ENCODE measurements at places on chromosomes 13 and 19. TPM values are rescaled to one million over a fixed set of nuclear protein-coding genes. Genes with fewer than 3 reads are reported as not detected.

Gene GNG8
- not detected for total RNA-seq

GRCh38 chr13:63614874-63615612, 2199.4 kb upstream of the PCDH20 start:
- H3K27ac ChIP-seq: no peak overlapping the region
- no peak for DNase-seq
- no peaks in the 10 kb centered on the region for H3K27me3 ChIP-seq
- H3K4me3 ChIP-seq: no peak overlapping the region
- no peaks in the 10 kb centered on the region for H3K4me1 ChIP-seq

GRCh38 chr19:7795555-7796161, 32.6 kb downstream of the CLEC4M start:
- H3K27ac ChIP-seq: no peak overlapping the region
- H3K4me3 ChIP-seq: no peak overlapping the region
- H3K36me3 ChIP-seq: no peaks in the 10 kb centered on the region
- no peak for DNase-seq
- peaks cover 5% of the 10 kb centered on the region for H3K4me1 ChIP-seq

DNA sequence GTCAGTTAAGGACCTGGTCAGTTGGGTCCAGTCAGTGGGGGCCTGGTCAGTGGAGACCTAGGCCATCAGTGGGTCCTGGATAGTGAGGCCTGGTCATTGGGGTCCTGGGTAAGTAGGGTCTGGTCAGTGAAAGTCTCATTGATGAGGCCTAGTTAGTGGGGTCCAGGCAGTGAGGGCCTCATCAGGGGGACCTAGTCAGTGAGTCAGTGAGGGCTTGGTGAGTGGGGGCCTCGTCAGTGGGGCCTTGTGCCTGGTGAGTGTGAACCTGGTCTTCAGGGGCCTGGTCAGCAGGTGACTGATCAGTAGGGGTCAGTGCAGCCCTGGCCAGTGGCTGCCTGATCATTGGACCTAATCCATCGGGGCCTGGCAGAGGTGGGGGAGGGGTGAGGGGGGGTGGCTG, 42.6 kb upstream of the TPM4 start:
- no peak overlapping the region for H3K27ac ChIP-seq
- DNase-seq: no peak
- no peaks in the 10 kb centered on the region for H3K4me1 ChIP-seq
- no peak overlapping the region for H3K4me3 ChIP-seq
- peaks cover 19% of the 10 kb centered on the region for H3K27me3 ChIP-seq

- H3K27ac ChIP-seq: peak overlapping the region; percentile 78
- H3K36me3 ChIP-seq: no peaks in the 10 kb centered on the region
Observed at GRCh38 chr13:48163061-48163460, 68.2 kb upstream of the MED4 start.

- no peak overlapping the region for H3K27ac ChIP-seq
- no peak overlapping the region for H3K4me3 ChIP-seq
- DNase-seq: no peak
- no peaks in the 10 kb centered on the region for H3K36me3 ChIP-seq
Observed at GRCh38 chr13:91305652-91306051, 41.8 kb upstream of the MIR17HG start.

DNA sequence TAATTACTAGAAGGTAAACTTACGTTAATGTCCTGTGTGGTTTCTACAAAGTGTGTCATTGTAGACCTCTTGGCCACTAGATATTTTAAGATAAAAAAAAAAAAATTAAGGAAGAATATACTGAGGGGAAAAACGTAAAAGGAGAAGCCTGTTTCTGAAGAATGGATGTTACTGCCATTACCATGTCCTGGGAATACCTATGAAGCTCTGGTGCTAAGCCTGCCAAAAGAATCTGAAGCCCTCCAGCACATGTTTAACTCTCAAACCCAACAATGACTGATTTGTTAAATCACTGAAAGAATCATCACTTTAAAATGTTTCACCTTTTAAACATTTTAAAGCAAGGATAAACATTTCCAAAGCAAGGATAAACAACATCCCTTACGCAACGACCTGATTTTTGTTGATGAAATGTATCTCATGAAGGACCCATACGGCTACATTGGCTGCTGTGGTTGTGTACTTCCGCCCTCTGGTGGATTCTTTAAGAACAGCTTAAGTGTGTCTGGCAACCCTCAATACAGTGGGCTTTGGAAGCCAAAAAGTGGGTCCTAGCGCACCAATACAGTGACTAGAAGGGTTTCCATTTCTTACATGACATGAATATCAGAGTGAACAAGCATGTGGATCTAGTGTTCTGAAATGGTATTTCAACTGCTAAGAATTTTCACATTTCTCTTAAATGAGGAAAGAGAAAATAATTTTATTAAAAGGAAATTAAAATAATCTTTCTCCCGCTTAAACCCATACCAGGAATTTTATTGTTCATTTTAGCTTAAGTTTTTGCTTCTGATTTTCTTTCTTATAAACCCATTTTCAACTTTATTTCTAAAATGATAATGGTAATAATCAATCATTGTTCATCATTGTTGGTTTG, 74.5 kb upstream of the RAP2A start:
- DNase-seq: no peak
- peaks cover 55% of the 10 kb centered on the region for H3K4me1 ChIP-seq
- H3K36me3 ChIP-seq: peaks cover 33% of the 10 kb centered on the region
